ENCODE measurements at places on chromosomes 11 and 22.

DNA sequence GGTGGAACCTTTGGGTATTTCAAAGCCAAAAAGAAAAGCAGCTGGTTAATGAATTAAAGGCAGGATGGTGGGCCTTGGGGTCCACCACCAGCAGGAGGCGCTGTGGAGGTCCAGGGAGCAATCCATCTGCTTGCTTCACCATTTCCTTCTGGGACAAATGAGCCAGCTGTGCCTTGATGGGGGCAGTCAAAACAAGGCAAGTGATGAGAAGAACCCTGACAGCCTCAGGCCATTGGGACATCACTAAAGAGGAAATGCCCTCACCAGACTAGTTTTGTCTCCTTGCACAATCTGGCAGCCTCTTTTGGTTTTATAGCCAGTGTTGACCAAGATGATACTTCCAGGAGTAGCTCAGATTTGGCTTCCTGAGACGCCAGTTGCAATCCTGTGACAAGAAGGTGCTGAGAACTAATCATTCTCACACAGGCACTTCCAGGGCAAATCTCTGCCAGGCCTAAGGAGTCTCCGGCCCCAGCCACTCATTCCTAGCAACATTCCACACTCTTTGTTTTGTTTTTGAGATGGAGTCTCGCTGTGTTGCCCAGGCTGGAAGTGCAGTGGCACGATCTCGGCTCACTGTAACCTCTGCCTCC, 38.2 kb upstream of the WEE1 start:
- peak; percentile 90 for DNase-seq

DNA sequence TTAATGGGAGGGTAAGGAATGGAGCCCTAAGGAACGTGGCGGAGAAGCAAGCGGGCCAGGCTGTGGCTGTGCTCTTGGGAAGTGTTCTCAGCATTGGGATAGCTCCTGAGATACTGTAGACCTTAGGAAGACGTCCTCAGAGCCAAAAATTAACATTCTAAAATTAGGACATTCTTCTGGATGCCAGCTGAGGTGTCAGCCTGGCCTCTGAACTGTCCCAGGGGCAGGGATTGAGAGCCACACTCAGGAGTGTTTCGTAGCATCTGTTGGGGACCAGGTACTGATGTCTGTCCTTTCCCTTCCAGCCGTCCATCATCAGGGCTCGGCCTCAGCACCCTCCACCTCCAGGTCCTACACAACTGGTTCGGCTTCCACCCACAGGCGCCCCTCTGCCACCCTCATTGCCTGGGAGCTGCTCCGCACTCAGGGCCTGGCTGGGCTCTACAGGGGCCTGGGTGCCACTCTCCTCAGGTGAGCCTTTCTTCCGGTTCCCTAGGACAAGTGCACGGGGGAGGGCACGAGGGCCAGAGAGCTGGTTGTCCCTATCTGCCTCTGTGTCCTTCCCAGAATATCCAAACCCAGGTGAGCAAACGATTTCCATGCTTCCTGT, 23.6 kb downstream of the SLC25A18 start:
- no peak for DNase-seq

GRCh38 chr11:57903441-57904123, 120.1 kb upstream of the OR9Q1 start:
- peak; percentile 12 for DNase-seq

- no peak for DNase-seq
Measured at GRCh38 chr11:127395034-127395433, 394.5 kb upstream of the KIRREL3 start.

DNA sequence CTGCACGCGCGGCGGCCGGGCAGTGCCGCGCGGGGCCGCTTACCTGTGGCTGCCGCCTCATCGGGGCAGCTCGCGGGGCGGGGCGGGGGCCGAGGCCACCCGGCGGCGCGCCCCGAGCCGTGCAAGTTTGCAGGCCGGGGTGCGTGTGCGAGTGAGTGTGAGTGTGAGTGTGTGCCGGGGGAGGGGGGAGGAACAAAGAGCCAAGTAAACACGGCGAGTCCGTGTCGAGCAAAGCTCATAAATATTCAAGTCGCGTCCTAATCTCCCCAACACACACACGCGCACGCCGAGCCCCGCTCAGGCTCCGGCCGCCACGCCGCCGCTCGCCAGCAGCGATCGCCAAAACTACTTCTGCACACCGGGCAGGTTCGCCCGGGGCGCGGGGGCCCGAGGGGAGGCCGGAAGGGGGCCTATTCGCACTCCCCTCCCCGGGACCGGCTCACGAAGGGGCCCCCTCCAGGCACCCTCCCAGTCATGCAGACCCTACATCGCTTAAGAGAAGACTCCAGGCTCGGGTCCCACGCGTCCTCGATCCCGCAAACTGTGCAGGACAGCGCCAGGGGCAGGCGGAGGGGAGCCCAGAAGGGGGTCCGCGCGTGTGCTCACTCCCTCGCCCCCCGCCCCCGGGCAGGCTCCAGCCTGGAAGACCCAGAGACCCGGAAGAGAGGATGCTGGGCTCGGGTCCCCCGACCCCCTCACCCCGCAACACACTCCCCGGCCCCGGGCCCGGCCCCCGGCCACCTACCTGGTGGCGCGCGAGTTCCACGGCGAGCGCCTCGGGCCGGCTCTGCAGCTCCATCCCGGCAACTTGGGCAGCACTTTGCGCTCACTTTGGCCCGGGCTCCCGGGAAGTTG, 827 bp downstream of the PHF21B start:
- no peak for DNase-seq

DNA sequence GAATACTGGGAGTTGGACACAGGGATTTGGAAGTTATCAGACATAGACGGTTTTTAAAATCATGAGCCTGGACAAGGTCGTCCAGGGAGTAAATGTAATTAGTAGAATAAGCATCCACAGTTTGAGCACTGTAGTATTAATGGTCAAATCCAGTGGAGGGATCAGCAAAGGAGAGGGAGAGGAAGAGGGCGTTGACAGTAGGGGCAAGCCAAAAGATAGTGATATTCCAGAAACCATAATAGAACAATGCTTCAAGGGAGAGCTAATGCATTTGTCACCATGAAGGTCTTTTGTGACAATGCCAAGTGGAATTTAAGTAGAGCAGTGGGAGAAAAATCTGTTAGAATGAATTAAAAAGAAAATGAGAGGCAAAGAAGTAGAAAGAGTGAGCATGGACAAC, 68.9 kb upstream of the SLC5A12 start:
- no peak for DNase-seq

- no peak for DNase-seq
Measured at GRCh38 chr22:42990131-42990838, 24.7 kb downstream of the PACSIN2 start.

DNA sequence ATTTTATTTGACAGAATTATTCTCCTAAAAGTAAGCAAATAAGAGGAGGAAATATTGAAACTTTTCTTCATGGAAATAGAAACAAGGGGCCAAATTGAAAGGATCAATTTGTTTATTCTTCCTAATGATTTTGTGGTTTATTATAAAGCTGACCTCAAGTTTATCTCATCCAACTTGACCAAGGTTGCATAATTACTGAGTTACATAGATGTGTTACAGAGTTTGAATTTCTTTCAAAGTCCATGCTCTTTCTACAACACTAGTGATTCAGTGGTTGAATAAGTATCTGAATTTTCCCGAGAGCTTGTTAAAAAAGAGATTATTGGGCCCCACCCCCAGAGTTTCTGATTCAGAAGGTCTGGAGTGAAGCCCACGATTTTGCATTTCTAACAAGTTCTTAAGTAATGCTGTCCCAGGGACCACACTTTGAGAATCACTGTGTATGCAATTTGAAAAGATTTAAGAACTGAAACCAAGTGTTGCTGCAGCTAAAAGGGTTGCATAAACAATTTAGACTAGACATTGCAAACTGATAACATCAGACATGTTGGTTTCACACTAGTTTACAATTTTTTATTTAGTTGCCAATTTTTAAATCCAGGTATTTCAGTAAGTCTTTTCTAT, 485.7 kb upstream of the ANO5 start:
- DNase-seq: no peak

- no peak for DNase-seq
Measured at GRCh38 chr11:70948855-70949531, 303.4 kb downstream of the SHANK2 start.

GRCh38 chr22:47435204-47435487, 672.7 kb downstream of the TBC1D22A start:
- no peak for DNase-seq
